ENCODE measurements at places on chromosomes 4 and X. TPM values are rescaled to one million over a fixed set of nuclear protein-coding genes. Genes with fewer than 3 reads are reported as not detected.
A peak's percentile ranks its signal among the peaks of the same experiment; 100 is the strongest.

DNA sequence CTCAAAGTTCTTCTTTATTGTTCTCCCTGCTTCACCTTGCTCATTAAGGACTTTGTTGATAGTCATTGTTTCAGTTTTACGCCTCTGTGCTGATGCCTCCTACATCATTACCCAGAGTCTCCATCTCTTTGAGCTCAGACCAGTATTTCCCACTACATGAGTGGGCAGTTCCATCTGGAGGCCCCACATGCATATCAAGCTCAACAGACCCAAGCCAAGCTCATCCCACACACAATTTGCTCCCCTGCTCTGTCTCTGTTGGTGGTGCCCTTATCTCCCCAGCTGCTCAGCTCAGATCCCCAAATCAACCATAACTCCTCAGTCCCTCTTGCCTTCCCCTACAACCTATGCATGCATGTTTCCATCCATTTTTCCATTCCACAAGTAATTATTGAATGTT lies 85.1 kb upstream of the EFNB1 start:
- no peaks in the 10 kb centered on the region for H3K36me3 ChIP-seq
- H3K27me3 ChIP-seq, result no peaks in the 10 kb centered on the region
- H3K4me3 ChIP-seq, result no peak overlapping the region
- no peak overlapping the region for H3K27ac ChIP-seq
- no peak for DNase-seq
- H3K4me1 ChIP-seq, result no peaks in the 10 kb centered on the region

ZFP42 gene
- not detected for total RNA-seq

GRCh38 chrX:109511113-109511512 lies 25.5 kb upstream of the NXT2 start:
- no peak overlapping the region for H3K4me3 ChIP-seq
- H3K27ac ChIP-seq, result no peak overlapping the region
- no peaks in the 10 kb centered on the region for H3K4me1 ChIP-seq
- H3K36me3 ChIP-seq, result no peaks in the 10 kb centered on the region
- no peak for DNase-seq
- no peaks in the 10 kb centered on the region for H3K27me3 ChIP-seq

- no peak for DNase-seq
- no peaks in the 10 kb centered on the region for H3K36me3 ChIP-seq
- H3K27ac ChIP-seq, result peak overlapping the region; percentile 19
- H3K27me3 ChIP-seq, result peaks cover 28% of the 10 kb centered on the region
Observed at GRCh38 chr4:56653461-56654237, 27.4 kb downstream of the HOPX start.

PPP3CA gene
- 32.4 TPM for total RNA-seq

- no peaks in the 10 kb centered on the region for H3K36me3 ChIP-seq
- no peak for DNase-seq
- H3K27ac ChIP-seq, result no peak overlapping the region
- no peaks in the 10 kb centered on the region for H3K4me1 ChIP-seq
Observed at GRCh38 chr4:127856813-127857447, 23.8 kb upstream of the PLK4 start.

CHRDL1 gene
- 37.3 TPM for total RNA-seq

- no peak overlapping the region for H3K27ac ChIP-seq
- H3K4me1 ChIP-seq, result no peaks in the 10 kb centered on the region
- H3K27me3 ChIP-seq, result no peaks in the 10 kb centered on the region
- H3K36me3 ChIP-seq, result peaks cover 4% of the 10 kb centered on the region
- no peak overlapping the region for H3K4me3 ChIP-seq
- DNase-seq, result no peak
Observed at GRCh38 chr4:121269001-121269400, 104.9 kb upstream of the TNIP3 start.

AFF2 gene
- total RNA-seq, result 5.7 TPM

DNA sequence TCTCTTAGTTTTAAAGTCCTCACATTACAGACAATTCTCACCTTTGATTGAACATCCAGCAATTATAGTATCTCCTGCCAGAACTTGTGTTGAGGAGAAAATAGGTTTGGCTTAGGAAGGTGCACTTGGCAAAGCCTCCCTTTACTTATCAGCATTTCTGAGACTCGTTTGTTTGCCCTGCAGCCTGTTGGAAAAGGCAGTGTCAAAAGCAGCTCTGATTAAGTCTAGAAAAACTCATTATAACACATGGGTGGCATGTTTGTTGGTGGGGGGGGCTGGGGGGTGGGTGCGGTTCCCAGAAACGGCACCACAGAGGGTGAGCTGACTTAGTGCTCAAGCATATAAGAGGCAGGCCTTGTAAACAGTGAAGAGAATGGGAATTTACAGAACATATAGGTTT lies 21.7 kb upstream of the PUDP start:
- H3K4me3 ChIP-seq, result no peak overlapping the region
- H3K27ac ChIP-seq, result no peak overlapping the region
- no peaks in the 10 kb centered on the region for H3K36me3 ChIP-seq
- no peaks in the 10 kb centered on the region for H3K4me1 ChIP-seq
- H3K27me3 ChIP-seq, result no peaks in the 10 kb centered on the region

GRCh38 chr4:25861951-25862410 lies 807 bp downstream of the SEL1L3 start:
- no peaks in the 10 kb centered on the region for H3K27me3 ChIP-seq
- peak overlapping the region; percentile 75 for H3K4me3 ChIP-seq
- no peaks in the 10 kb centered on the region for H3K36me3 ChIP-seq
- DNase-seq, result no peak
- H3K27ac ChIP-seq, result no peak overlapping the region
- no peaks in the 10 kb centered on the region for H3K4me1 ChIP-seq

DNA sequence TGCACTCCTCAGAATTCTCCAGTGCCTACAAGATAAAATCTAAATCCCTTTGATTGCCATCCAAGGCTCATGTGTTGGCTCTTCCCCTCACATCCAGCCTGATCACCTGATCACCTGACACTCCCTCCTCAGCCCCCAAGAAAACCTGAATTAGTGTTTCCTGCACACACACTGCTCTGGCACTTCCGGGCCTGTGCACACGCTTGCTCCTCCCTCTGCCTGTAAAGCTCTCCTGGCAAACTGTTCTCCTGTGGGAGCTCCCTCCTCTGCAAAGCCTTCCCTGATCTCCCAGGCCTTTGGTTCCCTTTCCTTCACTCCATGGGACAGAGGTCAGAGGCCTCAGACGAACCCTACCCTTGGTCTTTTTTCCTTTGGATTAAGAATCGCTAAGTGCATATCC lies 19.9 kb downstream of the PHKA2 start:
- no peak for DNase-seq
- no peak overlapping the region for H3K27ac ChIP-seq
- H3K27me3 ChIP-seq, result no peaks in the 10 kb centered on the region
- H3K4me3 ChIP-seq, result no peak overlapping the region
- H3K36me3 ChIP-seq, result no peaks in the 10 kb centered on the region
- no peaks in the 10 kb centered on the region for H3K4me1 ChIP-seq

DNA sequence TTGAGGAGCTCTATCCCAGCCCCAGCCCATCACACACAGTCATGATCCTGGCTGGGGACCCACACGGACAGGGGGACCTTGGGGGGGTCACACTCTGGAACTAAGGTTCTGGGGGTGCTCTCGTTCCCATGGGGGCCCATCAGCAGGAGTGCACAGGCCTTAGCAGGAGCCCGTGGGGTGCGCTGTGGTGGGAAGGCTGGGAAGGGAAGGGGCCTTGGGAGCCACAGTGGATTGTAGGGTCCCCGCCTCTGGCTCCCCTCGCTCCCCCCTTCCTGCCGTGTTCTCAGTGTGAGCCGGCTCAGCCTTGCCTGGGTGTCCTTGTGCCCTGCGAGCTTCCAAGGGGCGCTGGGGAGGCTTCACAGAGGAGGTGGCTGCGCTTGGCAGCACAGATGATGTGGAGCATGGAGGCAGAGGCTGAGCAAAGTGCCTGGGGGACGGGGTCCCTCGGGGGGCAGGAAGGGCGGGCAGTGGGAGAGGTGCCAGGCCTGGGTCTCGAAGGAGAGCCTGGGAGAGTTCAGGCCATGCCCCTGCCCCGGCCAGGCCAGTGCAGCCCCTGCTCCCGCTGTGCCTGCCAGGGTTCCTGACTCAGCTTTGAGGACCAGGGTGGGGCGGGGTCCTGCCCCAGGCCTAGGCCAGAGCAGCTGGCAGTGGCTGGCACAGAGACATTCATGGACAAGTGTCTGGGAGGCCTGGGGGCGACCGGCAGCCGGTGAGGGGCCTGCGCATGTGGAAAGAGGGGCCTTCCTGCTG lies 5.5 kb upstream of the HGFAC start:
- DNase-seq, result no peak
- no peak overlapping the region for H3K4me3 ChIP-seq
- peak overlapping the region; percentile 58 for H3K27ac ChIP-seq
- H3K27me3 ChIP-seq, result no peaks in the 10 kb centered on the region

HOPX gene
- 9.8 TPM for total RNA-seq

DNA sequence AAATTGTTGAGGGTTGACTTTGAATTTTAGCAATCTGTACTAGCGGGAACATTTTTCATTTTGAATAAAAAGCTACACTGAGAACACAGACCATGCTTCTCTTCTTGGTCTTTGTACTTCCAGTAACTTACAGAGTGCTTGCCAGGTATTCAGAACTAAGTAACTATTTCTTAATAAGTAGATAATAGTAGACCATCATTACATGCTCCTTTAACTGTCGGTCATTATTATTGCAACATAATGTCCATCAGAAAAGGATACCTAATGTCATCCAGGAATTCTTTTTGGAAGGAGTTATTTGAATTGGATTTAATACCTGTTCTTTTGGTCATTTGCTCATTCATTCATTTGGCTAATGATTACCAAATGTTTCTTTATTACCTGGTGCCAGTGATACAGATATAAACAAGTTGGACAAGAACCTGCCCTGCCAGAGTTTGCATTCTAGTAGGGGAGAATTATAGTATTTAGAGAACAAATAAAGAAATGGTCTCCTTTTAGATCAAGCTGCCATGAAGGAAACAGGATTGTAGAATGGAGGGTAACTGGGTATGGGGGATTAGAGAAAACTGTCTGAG lies 32.7 kb downstream of the CWH43 start:
- DNase-seq, result no peak
- H3K36me3 ChIP-seq, result no peaks in the 10 kb centered on the region
- no peaks in the 10 kb centered on the region for H3K4me1 ChIP-seq
- no peak overlapping the region for H3K4me3 ChIP-seq
- H3K27ac ChIP-seq, result no peak overlapping the region
- H3K27me3 ChIP-seq, result no peaks in the 10 kb centered on the region

TMPRSS11B gene
- total RNA-seq, result not detected

- H3K27ac ChIP-seq, result no peak overlapping the region
- no peaks in the 10 kb centered on the region for H3K27me3 ChIP-seq
- H3K4me1 ChIP-seq, result no peaks in the 10 kb centered on the region
- H3K36me3 ChIP-seq, result no peaks in the 10 kb centered on the region
- no peak for DNase-seq
Observed at GRCh38 chr4:845233-845835, 19.4 kb upstream of the CPLX1 start.
